Uterus (tissue), 4 donors: ENCODE measurements at places on chromosomes 11 and 22. TPM values are rescaled to one million over a fixed set of nuclear protein-coding genes. Genes with fewer than 3 reads are reported as not detected.

The TSGA10IP gene
- not detected for total RNA-seq

The KCNJ5 gene
- total RNA-seq = not detected

DNA sequence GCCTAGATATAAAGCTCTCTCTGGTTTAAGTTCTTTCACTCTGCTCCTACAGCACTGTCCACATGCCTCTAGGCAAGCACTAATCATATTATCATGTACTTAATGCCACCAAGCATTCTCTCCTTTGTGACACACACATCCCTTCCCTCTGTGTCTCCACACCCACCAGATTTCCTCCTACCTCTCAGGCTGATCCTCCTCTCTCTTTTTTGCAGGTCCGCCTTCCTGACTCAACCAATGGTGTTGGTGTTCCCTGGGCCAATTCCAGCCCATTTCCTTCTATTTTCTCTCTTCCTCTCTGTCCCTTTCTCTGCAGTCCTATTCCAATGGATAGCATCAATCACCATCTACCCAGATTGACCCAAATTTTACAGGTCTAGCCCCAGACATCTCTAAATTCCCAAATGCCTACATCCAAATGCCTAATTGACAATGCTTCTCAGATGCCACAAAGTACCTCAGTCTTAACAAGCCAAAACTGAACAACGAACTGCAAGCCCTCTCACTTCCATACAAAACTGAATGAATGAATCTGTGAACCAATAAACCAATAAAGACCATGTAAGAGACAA lies 504 bp upstream of the ZNF215 start:
- DNase-seq = no peak

- DNase-seq = no peak
Observed at GRCh38 chr22:38732251-38732815, 23.5 kb downstream of the SUN2 start.

GRCh38 chr22:40176921-40177737 lies 596 bp upstream of the TNRC6B start:
- DNase-seq = peak; percentile 65
